ENCODE measurements at places on chromosomes 3 and 15. TPM values are rescaled to one million over a fixed set of nuclear protein-coding genes. Genes with fewer than 3 reads are reported as not detected.

The SH2D7 gene
- total RNA-seq = not detected

The CNTN6 gene
- total RNA-seq = not detected

The FSTL1 gene
- 243 TPM for total RNA-seq

The DNASE1L3 gene
- total RNA-seq = 4.5 TPM

The CTSH gene
- 52.6 TPM for total RNA-seq

The GP5 gene
- total RNA-seq = not detected

The GOLGA8J gene
- total RNA-seq = 0.41 TPM

The APBA2 gene
- total RNA-seq = 0.38 TPM

The ATR gene
- 9.1 TPM for total RNA-seq

All from left ventricle myocardium inferior (tissue), 1 donor.